ENCODE measurements at places on chromosomes 16 and 17. TPM values are rescaled to one million over a fixed set of nuclear protein-coding genes. Genes with fewer than 3 reads are reported as not detected.

Gene CDRT4
- 5.3 TPM for total RNA-seq

Gene CA7
- not detected for total RNA-seq

Gene PPP1R27
- total RNA-seq: not detected

Gene DHRS7C
- not detected for total RNA-seq

Gene ITGAD
- not detected for total RNA-seq

Gene PRCD
- total RNA-seq: not detected

Gene SLC5A11
- total RNA-seq: not detected

Gene KRTAP4-3
- total RNA-seq: not detected

Gene SPN
- total RNA-seq: 145 TPM

Gene LMF1
- 19.1 TPM for total RNA-seq

Gene TLCD2
- total RNA-seq: 0.10 TPM

Gene KRT25
- not detected for total RNA-seq

Gene B3GNT9
- 3.2 TPM for total RNA-seq

Gene GPR139
- total RNA-seq: not detected

Gene PIMREG
- 13.0 TPM for total RNA-seq

Gene ZP2
- not detected for total RNA-seq

Gene CORO6
- 17.3 TPM for total RNA-seq

Gene DNAAF1
- not detected for total RNA-seq

Gene MPP3
- 0.99 TPM for total RNA-seq

Gene GNG13
- total RNA-seq: not detected

Gene RPAIN
- 49.1 TPM for total RNA-seq

Gene PSMD3
- 136 TPM for total RNA-seq

Gene IGFBP4
- total RNA-seq: 8.4 TPM

Gene KCNJ12
- total RNA-seq: not detected

Gene PIK3R5
- total RNA-seq: 32.2 TPM

Gene SP6
- 0.16 TPM for total RNA-seq

Gene TMED6
- 0.39 TPM for total RNA-seq

Gene RUNDC3A
- 1.0 TPM for total RNA-seq

Gene CDK5R1
- 15.6 TPM for total RNA-seq

Gene ITGAL
- 390 TPM for total RNA-seq

Gene ZACN
- total RNA-seq: 15.7 TPM

Gene FOXO3B
- 4.6 TPM for total RNA-seq

Gene MAPT
- 2.2 TPM for total RNA-seq

Gene ASPHD1
- total RNA-seq: 1.4 TPM

Gene CSH2
- total RNA-seq: 2.2 TPM

Gene FOXJ1
- 0.56 TPM for total RNA-seq

Gene TBC1D3H
- not detected for total RNA-seq

Gene SPATA32
- total RNA-seq: 0.37 TPM

Gene SLC52A1
- total RNA-seq: 0.20 TPM

Gene ORAI3
- total RNA-seq: 17.1 TPM

Gene FOXC2
- not detected for total RNA-seq

Gene CCL3
- 64.4 TPM for total RNA-seq

Gene KRTAP1-5
- total RNA-seq: not detected

Gene ASGR2
- not detected for total RNA-seq

Gene OSGIN1
- 0.87 TPM for total RNA-seq

Gene YBX2
- 0.18 TPM for total RNA-seq

Gene CACNG1
- total RNA-seq: not detected

Gene GAS2L2
- total RNA-seq: 0.16 TPM

Gene RGS11
- 0.14 TPM for total RNA-seq

Gene ANKFN1
- total RNA-seq: not detected

Gene ITGAX
- 7.3 TPM for total RNA-seq

Gene CD7
- 620 TPM for total RNA-seq

Gene AATK
- total RNA-seq: 0.72 TPM

Gene TOM1L1
- total RNA-seq: 1.7 TPM

Gene ARL5C
- total RNA-seq: 0.25 TPM

Gene KRTAP4-6
- total RNA-seq: not detected

Gene SCNN1B
- total RNA-seq: not detected

Gene KRTAP2-2
- total RNA-seq: not detected

Gene MYH8
- not detected for total RNA-seq
